Left colon (tissue), 2 donors: ENCODE measurements at places on chromosomes 5 and 9.

DNA sequence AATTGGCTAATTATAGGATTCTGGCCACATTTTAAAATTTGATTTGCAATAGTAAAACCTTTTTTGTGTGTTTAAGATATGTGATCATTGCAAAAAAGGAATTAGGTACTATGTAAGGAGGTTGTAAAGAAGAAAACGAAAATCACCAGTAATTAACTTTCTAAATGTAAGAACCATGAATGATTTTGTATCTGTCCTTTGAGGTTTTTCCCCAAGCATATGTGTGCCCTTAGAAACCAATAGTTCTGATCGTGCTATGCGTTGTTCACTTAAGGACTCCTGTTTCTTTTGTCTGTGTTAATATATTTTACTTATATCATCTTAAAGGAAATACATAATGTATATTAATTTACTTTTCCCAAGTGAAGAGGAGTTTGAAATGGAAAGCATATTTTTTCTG lies 410.2 kb downstream of the PSAT1 start:
- DNase-seq, result no peak

DNA sequence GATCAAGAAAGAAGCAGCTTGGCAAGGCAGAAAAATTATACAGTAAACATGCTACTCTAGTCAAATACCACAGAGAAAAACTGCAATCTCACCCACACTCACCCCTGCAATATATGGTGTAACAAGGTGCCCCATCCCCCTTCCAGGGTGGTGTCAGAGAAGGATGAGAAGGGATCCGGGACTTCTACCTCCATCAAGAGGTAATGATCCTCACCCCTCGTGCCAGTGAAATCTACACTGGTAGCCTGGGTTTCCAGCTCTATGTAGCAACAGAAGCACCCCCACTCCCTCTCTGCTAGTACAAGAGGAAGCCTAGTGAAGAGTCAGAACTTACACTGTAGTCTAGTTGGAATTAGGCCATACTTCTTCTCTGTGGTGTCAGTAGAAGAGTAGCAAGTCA lies 18.9 kb downstream of the SLCO4C1 start:
- DNase-seq, result no peak

DNA sequence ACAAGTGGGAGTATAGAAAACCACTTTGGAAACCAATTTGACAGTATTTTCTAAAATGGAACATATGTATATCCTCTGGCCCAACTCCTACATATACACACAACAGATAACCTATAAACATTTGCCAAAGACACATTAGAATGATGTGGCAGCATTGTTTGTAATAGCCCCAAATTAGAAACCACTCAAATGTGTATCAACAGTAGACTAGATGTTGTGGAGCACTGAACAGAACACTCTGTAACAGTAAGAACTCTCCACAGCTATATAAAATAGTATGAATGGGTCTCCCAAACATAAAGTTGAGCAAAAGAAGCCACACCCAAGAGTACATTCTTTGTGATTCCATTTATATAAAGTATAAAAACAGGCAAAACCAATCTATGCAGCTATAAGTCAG lies 6.1 kb downstream of the ZNF622 start:
- no peak for DNase-seq

DNA sequence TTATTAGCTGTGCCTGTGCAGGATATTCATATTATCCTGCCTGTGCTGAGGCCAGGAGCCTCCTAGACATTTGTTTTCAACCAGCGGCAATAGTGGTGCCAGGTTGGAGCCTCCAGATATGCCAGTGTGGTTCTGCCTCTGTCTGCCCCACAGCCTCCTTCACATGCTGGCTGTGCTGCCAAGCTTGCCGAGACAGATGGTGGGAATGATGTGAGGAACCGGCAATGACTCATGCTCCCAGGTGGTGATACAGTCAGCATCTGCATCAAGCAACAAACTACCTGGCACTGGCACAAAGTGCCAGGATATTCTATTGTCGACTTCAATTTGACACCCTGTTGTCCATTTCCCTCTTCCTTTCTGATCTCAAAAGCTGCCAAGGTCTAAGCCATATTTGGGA lies 285.7 kb downstream of the CHSY3 start:
- no peak for DNase-seq

GRCh38 chr5:96377167-96377566 lies 55.9 kb downstream of the PCSK1 start:
- DNase-seq, result no peak

DNA sequence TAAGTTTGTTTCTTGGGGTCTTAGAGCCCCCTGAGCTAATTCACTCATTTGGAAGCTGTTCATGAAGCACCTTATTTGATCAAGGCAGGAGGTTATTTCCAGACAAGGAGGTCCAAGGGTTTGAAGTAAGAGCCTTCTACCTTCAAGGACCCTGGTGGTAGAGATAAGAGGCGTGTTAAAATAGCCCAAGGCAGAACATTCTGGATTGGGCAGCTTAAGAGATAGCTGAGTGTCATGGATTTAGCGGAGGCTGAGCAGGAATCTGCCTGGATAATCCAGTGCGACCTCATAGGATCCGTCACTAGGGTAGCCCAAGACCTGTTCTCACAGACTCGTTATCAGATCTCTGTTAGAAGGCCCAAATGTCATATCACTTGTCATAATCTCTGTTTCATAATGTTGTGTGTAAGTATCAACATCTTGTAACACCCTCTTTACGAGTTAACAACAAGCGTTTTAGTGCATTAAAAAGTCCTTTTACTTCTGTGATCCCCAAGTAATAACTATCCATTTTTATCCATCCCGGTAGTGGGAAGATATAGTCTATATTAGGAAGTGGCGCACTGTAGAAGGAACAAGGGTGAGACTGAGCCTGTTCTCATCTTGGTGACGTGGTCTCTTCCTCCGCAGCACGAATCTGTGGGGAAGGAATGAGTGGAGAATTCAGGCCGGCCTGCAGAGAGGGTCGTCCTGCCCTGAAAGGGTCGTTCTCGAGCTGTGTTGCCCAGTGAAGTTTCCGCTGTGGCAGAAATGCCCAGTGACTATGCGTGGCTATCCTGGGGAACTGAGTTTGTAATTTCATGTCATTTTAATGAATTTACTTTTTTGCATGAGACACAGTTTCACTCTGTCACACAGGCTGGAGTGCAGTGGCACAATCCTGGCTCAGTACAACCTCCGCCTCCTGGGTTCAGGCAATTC lies 28.8 kb downstream of the SLC25A25 start:
- no peak for DNase-seq

GRCh38 chr9:16449076-16449730 lies 421.3 kb downstream of the BNC2 start:
- DNase-seq, result no peak
